NCI-H2171 treated with DMSO at 0.1 percent for 48 hours (cell line): ENCODE measurements at places on chromosomes 11 and 22.

DNA sequence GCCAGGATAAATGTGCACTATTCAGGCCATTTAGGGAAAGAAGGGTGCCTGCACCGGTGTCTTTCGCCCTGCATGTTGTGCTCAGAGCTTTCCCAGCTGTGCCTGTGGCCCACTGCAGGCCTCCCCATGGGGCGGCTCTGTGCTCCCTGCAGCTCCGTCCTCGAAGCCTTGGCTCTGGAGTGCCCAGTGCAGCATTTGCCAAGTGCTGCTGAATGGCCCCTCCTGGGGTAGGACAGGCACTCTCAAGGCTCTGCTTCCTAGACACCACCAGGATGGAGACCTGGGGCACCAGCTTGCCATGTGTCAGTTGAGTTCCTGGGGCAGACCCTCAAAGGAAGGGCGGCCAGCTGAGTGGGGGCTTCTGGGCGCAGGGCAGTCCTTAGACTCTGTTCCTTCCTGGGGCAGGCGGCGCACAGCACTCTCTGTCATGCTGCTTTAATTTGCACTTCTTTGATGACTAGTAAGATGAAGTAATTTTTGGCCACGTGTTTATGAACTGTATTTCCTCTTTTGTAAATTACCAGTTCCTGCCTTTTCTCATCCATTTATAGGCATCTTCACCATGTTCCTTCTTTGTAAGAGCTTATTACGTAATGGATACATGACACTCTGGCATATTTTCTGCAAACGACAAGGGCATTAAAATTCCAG, 32.1 kb upstream of the GNB1L start:
- DNase-seq, result no peak

GRCh38 chr11:37199082-37199481, 601.0 kb upstream of the RAG2 start:
- DNase-seq, result no peak

DNA sequence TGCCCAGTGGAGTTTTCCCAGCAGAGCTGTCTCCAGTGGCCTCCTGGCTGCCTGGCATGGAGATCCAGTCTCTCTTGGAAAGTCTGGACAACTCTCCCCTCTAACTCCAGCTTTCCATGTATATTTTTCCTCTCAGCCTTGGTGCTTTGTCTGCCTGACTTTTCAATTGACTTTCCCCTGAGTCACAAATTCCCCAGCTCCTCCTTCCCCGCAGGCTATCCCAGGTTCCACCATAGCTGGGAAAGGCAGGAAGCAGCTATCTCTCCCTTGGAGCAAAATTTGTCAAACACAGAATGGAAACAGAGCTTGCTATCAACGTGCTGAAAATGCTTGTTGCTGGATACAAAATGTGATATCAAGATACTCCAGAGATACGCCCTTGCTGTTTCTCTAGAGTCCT, 384.8 kb downstream of the TMEM135 start:
- DNase-seq, result no peak

GRCh38 chr22:37626144-37626543, 13.3 kb upstream of the SH3BP1 start:
- DNase-seq, result no peak

GRCh38 chr11:103848686-103849085, 187.8 kb upstream of the DDI1 start:
- DNase-seq, result no peak

- DNase-seq, result no peak
These were observed 586 bp downstream of the LRP5 start for GRCh38 chr11:68312780-68313573.

DNA sequence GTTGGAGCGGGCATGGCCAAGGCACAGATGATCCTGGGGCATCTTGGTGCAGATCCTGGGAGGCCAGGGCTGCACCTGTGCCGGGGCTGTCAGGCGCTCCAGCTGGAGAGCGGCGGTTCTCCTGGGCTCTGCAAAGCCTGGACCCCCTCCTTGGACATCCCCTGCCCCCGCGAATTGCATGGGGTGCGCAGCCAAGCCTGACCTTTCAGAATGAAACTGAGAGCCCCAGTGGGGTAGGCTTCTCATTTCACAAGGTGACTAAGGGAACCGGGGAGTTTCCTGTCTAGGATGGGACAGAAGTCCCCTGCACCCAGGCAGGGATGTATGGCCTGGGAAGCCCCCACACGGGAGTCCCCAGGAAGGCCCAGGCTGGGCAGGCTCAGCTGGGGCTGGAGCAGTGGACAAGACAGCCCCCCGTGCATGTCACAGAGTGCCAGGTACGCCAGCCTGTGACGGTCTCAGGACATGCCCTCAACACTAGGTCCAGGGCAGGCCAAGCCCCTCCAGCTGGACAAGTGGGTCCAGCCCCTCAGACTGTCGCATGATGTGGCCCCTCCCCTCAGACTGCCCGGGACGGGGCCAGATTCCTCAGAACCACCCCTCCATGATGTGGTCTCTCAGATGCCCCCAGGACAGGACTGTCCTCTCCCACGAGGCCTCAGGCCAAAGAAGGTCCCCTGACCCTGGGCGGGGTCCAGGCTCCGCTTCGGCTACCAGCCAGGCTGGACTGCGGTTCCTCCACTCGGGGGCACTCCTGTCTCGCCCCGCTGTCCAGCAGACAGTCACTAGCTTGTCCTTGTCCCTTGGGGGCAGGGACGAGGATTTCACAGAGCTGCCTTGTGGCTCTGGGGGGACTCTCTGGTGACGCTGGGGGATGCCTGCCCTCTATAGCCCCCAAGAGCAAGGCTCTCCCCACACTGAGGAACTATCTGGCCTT, 2.3 kb downstream of the LSP1 start:
- DNase-seq, result no peak

DNA sequence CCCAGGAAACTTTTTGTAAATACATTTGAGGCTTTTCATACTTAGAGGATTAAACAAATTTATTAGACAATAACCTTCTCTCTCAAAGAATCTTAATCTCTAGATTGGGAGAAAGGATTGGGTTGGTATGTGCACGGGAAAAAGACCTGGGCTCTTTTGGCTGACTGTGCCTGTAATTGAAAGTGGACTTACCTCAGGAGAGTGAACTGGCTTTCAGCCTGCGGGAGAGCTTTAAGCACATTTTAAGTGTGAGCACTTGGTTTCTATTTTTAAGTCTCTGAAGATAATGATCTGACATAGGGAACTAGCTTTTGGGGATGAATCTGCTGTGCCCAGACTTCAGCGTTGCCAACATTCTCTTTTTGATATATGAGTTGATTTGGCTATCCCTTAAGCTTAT, 35.8 kb downstream of the UVRAG start:
- DNase-seq, result no peak

DNA sequence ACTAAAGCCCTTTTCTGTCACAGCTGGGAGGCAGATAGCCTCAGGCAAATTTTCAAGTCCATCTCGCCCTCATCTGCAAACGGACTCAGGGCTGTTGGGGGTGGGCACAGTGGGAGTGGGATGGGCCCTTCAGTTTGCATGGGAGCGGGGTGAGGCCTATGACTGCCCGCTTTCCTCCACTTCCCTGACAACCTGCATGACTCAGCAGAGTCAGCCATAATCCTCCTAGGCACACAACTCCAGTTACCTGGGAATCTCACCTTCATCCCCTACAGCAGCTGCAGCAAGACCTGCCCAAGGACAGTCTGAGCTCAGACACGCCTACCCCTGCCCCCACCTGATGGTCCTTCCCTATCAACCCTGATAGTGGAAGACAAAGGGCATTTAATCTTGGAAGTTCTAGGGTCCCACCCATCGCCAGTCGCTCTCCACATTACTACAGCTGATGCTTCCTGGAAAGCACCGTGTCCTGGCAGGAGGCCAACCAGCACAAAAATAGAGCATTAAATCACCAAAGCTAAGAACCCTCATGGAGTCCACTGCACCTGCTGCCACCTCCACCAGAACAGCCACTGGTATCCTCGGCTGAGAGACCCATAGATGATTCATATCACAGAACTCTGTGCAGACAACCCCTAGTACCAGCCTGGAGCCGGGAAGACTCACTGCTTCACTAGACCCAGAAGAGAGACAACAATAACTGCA, 319.3 kb downstream of the DCDC1 start:
- DNase-seq, result peak; percentile 71

DNA sequence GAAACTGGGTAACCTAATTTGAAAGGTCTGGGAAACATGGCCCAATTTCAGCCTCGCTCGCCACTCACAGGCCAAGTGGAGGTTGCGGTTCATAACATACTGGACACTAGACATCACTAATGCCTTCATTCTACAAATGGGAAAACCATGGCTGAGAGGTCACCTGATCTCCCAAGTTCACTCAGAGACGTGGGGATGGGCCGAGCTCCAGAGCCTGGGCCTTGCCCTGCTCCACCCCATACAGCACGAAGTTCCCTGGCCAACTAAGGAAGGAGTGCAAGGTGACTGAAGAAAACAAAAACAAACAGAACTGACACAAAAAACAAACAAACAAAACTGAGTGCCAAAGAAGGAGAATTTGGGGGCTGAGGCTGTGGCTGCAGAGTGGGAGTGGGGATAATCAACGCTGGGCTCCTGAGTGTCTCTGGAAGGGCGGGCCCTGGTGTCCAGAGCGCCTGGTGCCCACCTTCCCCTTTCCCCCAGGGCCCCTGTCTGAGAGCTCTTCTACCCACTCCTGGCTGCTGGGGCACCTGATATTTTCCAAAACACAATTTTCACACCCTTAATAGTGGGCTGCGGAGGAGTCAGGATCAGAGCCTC, 46.5 kb upstream of the ADA2 start:
- no peak for DNase-seq

DNA sequence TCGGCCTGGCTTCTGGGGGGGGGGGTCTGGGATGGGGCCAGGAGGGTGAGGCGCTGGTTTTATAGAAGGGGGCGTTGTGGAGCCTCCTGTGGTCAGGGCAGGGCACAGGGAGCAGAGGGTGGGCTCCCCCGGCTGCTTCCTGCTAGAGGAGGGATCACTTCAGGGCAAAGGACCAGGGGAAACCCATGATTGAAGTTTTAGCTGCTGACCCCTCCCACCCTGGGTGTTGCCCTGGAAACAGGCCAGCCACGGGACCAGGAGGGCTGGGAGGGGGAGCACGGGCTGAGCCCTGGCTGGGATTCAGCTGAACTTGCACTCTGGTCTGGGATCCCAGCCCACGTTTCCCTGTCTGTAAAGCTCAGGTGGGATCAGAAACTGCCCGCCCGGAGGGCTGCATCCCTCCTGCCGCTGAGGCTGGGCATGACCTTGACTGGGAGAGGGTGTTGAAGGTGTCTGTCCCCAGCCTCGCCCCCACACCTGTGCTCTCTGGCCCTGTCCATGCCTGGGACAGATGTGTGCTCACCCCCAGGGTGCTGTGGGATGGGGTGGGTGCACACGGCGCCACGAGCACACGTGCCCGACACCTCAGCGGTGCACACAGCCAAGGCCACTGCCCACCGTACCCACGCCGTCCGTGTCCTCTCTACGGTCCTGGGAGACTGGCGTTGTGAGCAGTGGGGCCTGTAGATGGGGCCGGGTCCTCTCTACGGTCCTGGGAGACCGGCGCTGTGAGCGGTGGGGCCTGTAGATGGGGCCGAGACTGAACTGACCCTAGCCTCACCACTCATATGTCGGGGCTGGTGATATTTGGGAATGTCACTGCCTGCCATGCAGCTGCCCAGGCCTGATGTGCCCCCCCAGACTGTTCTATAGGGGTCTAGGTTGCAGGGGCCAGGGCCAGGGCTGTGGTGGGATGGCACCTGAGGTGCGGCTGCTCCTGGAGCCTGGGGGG, 2.3 kb downstream of the TSPAN4 start:
- no peak for DNase-seq

DNA sequence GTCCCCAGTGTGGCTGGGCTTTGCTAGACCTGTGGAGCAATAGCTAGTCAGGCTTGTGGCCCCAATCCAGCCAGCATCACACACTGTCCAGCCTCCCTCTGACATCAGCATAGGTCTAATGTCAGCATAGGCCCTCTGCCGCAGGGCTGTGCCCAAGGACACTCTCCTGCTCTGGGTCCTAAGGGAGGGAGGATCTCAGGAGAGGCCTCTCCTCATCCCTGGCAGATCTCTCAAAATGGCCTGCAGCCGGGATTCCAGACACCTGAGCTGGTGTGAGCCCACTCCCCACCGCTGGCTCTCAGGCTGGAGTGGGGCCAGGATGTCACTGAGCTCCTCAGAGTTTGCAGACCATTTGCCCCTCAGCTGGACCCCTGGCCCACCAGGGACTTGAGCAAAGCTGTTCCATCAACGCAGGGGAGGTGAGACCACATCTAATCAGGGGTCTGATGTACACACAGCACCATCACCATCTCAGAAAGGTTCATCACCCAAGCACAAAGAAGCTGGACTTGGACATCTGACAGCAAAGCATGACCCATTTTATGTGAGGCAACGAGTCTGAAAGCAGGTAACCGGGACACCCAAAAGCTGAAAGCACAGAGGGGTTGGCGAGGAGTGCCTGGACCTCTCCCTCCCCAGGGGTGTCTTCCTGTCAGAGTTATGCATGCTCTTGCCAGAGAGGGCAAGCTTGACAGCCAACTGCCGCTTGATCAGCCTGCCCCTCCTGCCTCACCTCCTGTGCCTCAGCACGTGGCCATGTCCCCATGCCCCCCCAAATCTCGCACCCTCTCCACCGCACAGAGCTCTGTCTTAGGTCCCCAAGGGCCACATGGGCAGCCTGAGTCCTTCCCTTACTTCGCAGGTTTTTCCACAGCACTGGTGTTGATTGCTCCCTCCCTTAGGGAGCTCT, 69.7 kb upstream of the SEPTIN5 start:
- DNase-seq, result no peak

DNA sequence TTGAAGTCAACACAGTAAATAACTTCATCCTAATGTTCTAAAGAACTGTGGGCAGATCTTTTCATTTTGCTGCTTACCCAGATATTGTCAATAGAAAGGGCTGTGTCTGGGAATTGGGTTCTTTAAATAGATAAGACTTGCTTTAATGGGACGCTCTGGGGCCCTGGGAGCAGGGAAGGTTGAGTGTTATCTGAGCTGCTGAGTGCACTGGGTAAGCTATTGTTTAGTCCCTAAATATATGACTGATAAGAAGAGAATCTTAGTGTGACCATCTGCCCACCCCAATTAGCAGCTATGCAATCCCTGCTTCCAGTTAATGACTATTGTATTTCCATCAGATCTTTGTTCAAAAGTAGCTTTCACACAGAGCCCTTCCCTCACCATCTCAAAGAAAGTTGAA, 44.4 kb downstream of the ARHGAP42 start:
- DNase-seq, result peak; percentile 72

DNA sequence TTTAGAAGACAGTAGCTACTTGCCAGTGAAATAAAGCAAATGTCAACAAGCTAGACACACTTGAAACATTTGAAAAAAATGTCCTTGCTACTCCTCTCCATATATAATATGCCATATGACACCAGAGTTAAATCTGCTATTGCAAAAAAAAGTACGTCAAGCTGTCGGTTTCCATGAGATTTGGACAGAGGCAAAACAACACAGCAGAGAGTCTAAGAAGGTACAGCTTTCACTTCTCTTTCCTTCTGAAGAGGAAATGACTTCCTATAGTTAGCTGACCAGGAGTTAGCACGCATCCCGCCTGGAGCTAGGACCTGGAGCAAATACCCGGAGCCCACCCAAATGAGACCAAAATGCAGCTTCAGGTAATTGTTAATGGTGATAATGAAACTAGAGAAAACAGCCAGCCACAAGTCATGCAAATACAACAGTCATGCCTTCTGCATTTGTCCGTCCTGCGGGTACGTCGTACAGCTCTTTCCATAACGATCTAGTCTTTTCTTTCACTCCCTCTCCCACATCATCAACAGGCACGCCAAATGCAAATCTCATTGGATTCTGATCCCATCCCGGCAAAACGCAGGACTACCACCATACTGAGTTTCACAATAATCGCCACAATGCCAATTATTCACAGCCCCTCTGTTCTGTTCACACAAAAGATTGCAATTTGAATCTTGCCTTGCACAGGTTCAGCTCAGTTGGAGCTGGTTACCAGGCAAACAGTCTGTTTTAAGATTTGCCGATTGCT, 395.0 kb upstream of the CCDC90B start:
- peak; percentile 73 for DNase-seq
